Activated CD8-positive, alpha-beta T cell treated with anti-CD3 and anti-CD28 coated beads, Interleukin-2, amount 10 ng/mL, durations not matched to agents 7 days and 5 days (primary cell): ENCODE measurements at places on chromosomes 2 and 18.

GRCh38 chr2:187684174-187684573, 129.9 kb upstream of the TFPI start:
- no peak overlapping the region for H3K4me3 ChIP-seq
- DNase-seq, result no peak
- H3K36me3 ChIP-seq, result no peaks in the 10 kb centered on the region
- H3K27me3 ChIP-seq, result no peaks in the 10 kb centered on the region

- no peak for DNase-seq
- H3K27ac ChIP-seq, result no peak overlapping the region
- peaks cover 15% of the 10 kb centered on the region for H3K4me1 ChIP-seq
- H3K4me3 ChIP-seq, result no peak overlapping the region
- H3K36me3 ChIP-seq, result no peaks in the 10 kb centered on the region
Observed at GRCh38 chr2:9812945-9813311, 30.3 kb upstream of the TAF1B start.

DNA sequence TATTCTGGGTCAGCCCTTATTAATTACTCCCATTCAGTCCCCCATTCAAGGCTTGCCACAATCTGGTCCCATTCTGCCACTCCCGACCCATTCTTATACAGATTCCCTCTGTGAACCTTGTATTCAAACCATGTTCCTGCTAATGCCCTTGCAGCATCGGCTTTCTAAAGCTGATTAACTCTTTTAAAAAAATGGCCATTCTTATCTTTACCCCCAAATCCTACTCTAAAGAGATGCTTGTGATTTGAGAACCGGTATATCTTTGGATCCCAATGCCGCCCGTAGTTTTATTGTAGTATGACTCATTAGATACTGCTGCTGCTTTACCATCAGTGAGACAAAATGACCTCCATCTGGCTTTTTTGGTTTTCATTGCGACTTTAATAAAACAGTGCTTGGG, 72.2 kb downstream of the XRCC5 start:
- no peak for DNase-seq
- H3K4me3 ChIP-seq, result no peak overlapping the region
- H3K27me3 ChIP-seq, result no peaks in the 10 kb centered on the region

- DNase-seq, result no peak
- H3K36me3 ChIP-seq, result no peaks in the 10 kb centered on the region
- H3K4me3 ChIP-seq, result no peak overlapping the region
- H3K4me1 ChIP-seq, result no peaks in the 10 kb centered on the region
- H3K27ac ChIP-seq, result no peak overlapping the region
Observed at GRCh38 chr2:95385570-95385984, 16.9 kb upstream of the FAHD2A start.

DNA sequence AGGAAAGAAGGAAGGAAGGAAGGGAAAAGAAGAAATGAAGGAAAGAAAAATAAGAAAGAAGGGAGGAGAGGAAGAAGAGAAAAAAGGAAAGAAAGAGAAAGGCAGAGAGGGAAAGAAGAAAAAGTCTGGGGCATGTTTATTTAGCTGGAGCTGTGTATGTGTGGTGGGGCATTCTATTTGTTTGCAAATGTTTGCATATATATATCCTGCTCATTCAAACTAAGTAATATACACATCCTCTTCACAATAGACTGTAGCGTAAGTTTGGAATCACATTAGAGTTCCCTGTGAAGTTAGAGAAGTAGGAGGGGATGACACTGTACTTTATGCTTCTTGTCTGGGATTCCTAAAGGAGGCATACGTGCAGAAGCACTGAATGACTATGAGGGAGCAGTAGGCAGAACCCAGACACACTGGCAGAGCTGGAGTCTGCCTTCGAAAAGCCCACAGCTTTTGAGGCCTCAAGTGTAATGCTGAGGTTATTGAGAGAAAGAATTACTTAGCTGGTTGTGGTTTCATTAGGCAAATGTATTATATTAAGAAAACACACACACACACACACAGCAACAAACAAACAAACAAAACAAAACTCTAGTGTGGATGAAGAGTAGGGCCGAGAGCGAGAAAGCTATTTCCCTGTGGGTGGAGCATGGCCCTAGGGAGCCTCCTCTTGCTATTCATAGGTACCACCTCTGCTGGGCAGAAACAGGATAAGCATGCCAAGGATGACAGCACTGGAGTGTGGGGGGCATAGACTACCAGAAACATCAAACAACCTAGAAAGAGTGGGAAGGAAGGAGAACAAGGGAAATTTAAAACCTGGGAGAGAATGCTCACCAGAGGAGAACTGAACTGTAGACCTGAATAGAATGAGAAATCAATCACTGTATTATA, 905.1 kb upstream of the NXPH2 start:
- H3K27me3 ChIP-seq, result no peaks in the 10 kb centered on the region
- H3K4me3 ChIP-seq, result no peak overlapping the region
- DNase-seq, result no peak

- no peak for DNase-seq
- H3K27ac ChIP-seq, result no peak overlapping the region
- H3K4me1 ChIP-seq, result no peaks in the 10 kb centered on the region
- H3K4me3 ChIP-seq, result no peak overlapping the region
- H3K36me3 ChIP-seq, result no peaks in the 10 kb centered on the region
- peaks cover 13% of the 10 kb centered on the region for H3K27me3 ChIP-seq
Observed at GRCh38 chr2:204539019-204539385, 6.3 kb upstream of the PARD3B start.

GRCh38 chr2:33478968-33479731, 2.7 kb downstream of the RASGRP3 start:
- H3K36me3 ChIP-seq, result no peaks in the 10 kb centered on the region
- DNase-seq, result no peak
- H3K27ac ChIP-seq, result no peak overlapping the region
- no peak overlapping the region for H3K4me3 ChIP-seq

DNA sequence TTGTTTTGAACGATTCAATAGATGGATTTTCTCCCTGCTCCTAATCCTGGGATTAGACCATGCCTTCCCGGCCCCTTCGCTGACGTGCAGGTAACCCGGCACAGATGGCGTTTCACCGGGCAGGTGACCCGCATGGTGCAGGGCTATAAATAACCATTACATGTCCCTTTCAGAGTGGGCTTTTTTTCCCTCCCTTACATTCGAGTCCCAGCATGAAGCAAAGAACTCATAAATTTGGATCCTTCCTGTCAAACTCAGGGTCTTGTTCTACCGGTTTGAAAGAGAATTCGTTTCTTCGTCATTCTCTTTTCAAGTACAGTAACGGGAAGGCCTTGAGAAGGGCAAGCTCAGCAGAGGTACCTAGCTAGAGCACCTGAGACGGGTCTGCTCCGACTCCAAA, 46.1 kb downstream of the EDAR start:
- H3K4me3 ChIP-seq, result no peak overlapping the region
- no peak for DNase-seq
- H3K27me3 ChIP-seq, result no peaks in the 10 kb centered on the region

- DNase-seq, result no peak
- no peak overlapping the region for H3K4me3 ChIP-seq
- peaks cover 35% of the 10 kb centered on the region for H3K27me3 ChIP-seq
- H3K36me3 ChIP-seq, result no peaks in the 10 kb centered on the region
Observed at GRCh38 chr18:58492891-58493469, 135.9 kb downstream of the ALPK2 start.

DNA sequence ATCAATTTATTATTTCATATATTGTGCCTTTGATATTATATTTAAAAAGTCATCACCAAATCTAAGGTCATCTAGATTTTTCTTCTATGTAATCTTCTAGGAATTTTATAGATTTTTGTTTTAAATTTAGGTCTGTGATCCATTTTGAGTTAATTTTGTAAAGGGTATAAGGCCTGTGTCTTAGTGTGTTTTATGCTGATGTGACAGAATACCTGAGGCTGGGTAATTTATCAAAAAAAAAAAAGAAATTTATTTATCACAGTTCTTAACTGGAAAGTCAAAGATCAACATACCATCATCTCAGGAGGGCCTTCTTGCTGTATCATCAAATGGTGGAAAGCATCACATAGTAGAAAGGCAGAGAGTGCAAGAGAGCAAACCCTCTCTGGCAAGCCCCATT, 216.2 kb downstream of the PDE1A start:
- H3K27ac ChIP-seq, result no peak overlapping the region
- no peak overlapping the region for H3K4me3 ChIP-seq
- no peaks in the 10 kb centered on the region for H3K4me1 ChIP-seq
- H3K27me3 ChIP-seq, result no peaks in the 10 kb centered on the region

DNA sequence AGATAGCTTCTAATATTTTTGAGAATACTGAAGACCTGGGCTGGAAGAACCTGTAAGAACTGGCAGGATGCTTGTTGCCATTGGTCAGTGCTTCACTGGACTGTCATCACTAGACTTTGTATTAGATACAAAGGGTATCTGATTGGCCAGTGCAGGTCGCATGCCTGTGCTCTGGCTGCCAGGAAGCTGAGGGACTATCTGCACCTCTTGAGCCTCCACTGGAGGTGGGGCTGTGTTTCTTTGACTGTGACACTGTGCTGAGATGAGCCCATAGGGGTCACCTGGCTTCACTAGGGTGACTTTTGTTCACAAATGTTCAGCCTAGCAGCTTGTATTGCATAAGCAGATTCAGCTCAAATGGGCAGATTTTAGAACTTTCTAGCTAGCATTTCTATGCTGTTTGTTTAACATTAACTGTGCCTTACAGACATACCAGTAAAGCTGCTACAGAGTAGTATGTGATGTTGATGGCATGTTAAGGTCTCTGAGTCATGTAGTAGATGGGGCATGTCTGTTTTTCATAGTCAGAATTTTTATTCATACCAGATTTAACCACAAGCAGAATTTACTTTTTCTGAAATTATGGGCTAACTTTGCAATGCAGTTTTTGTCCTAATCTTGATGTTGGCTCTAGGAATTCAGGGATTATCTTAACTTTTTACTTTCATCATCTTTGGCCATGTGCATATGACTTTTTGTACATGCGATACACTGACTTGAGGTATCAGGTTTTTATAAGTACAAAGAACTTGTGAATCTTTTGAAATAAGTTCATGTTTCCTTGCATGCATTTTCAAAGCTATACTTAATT, 56.1 kb downstream of the RHBDD1 start:
- no peaks in the 10 kb centered on the region for H3K4me1 ChIP-seq
- H3K27ac ChIP-seq, result no peak overlapping the region
- peaks cover 6% of the 10 kb centered on the region for H3K36me3 ChIP-seq
- H3K27me3 ChIP-seq, result no peaks in the 10 kb centered on the region
- no peak overlapping the region for H3K4me3 ChIP-seq
- no peak for DNase-seq

- no peak overlapping the region for H3K27ac ChIP-seq
- no peak overlapping the region for H3K4me3 ChIP-seq
- H3K27me3 ChIP-seq, result peaks cover 4% of the 10 kb centered on the region
- DNase-seq, result no peak
Observed at GRCh38 chr18:35564795-35565453, 16.6 kb upstream of the GALNT1 start.

GRCh38 chr18:31430072-31430471, 17.5 kb upstream of the DSG3 start:
- H3K4me3 ChIP-seq, result no peak overlapping the region
- H3K27me3 ChIP-seq, result no peaks in the 10 kb centered on the region
- no peak overlapping the region for H3K27ac ChIP-seq
- H3K4me1 ChIP-seq, result no peaks in the 10 kb centered on the region
- DNase-seq, result no peak

DNA sequence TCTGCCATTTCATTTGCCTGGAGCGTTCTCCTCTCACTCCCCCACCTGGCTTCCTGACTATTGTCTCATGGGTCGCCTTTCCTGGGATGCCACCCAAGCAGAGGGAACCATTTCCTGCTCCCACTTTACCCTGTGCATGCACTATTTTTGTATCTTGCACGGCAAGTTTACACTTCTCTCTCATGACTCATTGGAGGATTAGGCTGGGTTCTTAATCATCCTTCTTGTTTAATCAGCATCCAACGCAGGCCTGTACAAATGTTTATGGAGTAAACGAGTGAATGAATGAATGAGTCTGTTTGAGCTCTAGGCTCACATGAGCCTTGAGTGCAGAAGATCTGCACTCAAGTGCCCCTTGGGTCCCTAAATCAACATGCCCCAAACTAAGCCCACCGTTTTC, 3.8 kb upstream of the ARHGAP25 start:
- H3K27me3 ChIP-seq, result no peaks in the 10 kb centered on the region
- H3K27ac ChIP-seq, result no peak overlapping the region
- no peak for DNase-seq
- peaks cover 40% of the 10 kb centered on the region for H3K4me1 ChIP-seq

- no peaks in the 10 kb centered on the region for H3K36me3 ChIP-seq
- H3K4me3 ChIP-seq, result no peak overlapping the region
Observed at GRCh38 chr2:212532585-212532984, 6.0 kb downstream of the ERBB4 start.

DNA sequence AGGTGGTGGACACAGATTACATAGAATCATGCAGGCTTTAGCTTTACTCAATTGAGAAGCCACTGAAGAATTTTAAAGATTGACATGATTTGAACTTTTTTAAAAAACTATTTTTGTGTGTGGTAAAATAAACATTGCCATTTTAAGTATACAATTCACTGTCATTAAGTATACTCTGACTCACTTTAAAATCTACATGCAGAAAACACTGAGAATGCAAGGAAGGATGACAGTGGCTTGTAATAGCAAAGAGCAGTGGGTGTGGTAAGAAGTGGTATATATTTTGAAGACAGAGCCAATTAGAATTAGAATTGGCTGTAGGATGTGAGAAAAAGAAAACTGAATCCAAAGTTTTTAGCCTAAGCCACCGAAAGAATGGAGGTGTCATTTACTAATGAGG, 14.9 kb downstream of the TRMT61B start:
- no peaks in the 10 kb centered on the region for H3K27me3 ChIP-seq
- no peak overlapping the region for H3K4me3 ChIP-seq
- peaks cover 16% of the 10 kb centered on the region for H3K36me3 ChIP-seq
- no peaks in the 10 kb centered on the region for H3K4me1 ChIP-seq

DNA sequence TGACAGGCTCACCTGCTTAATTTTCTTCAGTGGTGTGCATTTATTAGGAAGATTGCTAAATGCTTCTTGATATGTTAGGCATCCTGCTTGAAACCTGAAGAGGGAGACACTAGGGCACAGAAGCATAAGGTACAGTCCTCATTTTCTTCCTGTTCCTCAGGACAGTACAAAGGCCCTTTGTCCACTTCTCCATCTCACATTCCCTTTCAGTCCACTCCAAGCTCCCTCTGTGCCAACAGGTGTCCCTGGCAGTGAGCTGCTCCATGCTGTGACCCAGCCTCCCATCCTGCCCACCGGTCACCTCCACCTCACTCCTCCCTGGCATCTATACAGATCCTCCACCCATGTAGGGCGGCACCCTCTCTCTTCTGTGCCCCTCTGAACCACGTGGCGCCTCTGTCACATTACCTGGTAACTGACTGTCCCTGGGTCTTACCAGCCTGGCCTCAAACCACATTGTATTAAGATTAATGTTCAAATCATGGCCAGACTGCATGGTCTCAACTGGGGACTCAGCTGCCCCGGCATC, 162.8 kb downstream of the VAPA start:
- H3K27me3 ChIP-seq, result no peaks in the 10 kb centered on the region
- no peak overlapping the region for H3K27ac ChIP-seq
- no peaks in the 10 kb centered on the region for H3K36me3 ChIP-seq
- no peak overlapping the region for H3K4me3 ChIP-seq
- peaks cover 9% of the 10 kb centered on the region for H3K4me1 ChIP-seq

- no peaks in the 10 kb centered on the region for H3K36me3 ChIP-seq
- no peak overlapping the region for H3K27ac ChIP-seq
- peaks cover 14% of the 10 kb centered on the region for H3K27me3 ChIP-seq
Observed at GRCh38 chr2:172398440-172398839, 28.9 kb upstream of the ITGA6 start.

- peak overlapping the region; percentile 28 for H3K27ac ChIP-seq
- H3K4me3 ChIP-seq, result peak overlapping the region; percentile 40
- H3K36me3 ChIP-seq, result no peaks in the 10 kb centered on the region
- peak; percentile 32 for DNase-seq
- peaks cover 14% of the 10 kb centered on the region for H3K4me1 ChIP-seq
Observed at GRCh38 chr2:173451118-173451517, 96.4 kb downstream of the CDCA7 start.

- peak; percentile 12 for DNase-seq
- no peak overlapping the region for H3K4me3 ChIP-seq
- H3K27ac ChIP-seq, result no peak overlapping the region
- peaks cover 13% of the 10 kb centered on the region for H3K27me3 ChIP-seq
- no peaks in the 10 kb centered on the region for H3K36me3 ChIP-seq
Observed at GRCh38 chr2:65281627-65282351, 54.2 kb downstream of the ACTR2 start.
